ENCODE measurements at places on chromosomes 6 and 20. TPM values are rescaled to one million over a fixed set of nuclear protein-coding genes. Genes with fewer than 3 reads are reported as not detected.

PRRT1 gene
- total RNA-seq, result not detected

LKAAEAR1 gene
- 0.34 TPM for total RNA-seq

OOEP gene
- total RNA-seq, result 0.84 TPM

SSTR4 gene
- not detected for total RNA-seq

DEFB124 gene
- total RNA-seq, result not detected

JAG1 gene
- total RNA-seq, result 1.1 TPM

RBBP8NL gene
- not detected for total RNA-seq

EFCAB8 gene
- total RNA-seq, result 0.50 TPM

ZBP1 gene
- 10.5 TPM for total RNA-seq

GSTA3 gene
- not detected for total RNA-seq

CTAGE9 gene
- not detected for total RNA-seq

CYB5R4 gene
- total RNA-seq, result 31.2 TPM

OR2B6 gene
- not detected for total RNA-seq

Measured in T-helper 2 cell treated with Interferon-gamma antibody and Interleukin-4, amounts not matched to agents 100 ng/mL and 5 ng/mL, for 36 hours (primary cell).